ENCODE measurements at places on chromosomes 7 and 10.

GRCh38 chr7:123308254-123308951 is 108.6 kb upstream of the SLC13A1 start:
- peak; percentile 9 for DNase-seq

- no peak for DNase-seq
Observed at GRCh38 chr7:158014976-158015375, 572.6 kb downstream of the PTPRN2 start.

- no peak for DNase-seq
Observed at GRCh38 chr10:103894441-103894864, 23.5 kb downstream of the STN1 start.

DNA sequence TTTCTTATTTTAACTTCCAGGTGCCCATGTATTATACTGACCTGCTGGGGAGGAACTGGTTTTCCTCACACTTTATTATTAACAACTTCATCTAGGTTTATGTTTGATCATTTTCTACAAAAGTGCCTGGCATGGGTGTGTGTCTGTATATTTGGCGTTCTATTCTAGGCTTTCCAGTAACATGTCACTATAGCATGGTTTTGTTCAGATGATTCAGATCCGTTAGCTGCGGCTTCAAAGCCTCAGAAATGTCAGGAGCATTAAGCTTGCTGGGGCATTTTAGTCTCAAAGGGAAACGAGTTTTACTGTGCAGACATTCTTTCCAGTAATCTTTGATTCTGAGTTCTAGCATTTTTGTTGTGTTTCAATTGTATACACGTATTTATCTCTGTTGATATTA is 2.3 kb downstream of the INPP5A start:
- no peak for DNase-seq

DNA sequence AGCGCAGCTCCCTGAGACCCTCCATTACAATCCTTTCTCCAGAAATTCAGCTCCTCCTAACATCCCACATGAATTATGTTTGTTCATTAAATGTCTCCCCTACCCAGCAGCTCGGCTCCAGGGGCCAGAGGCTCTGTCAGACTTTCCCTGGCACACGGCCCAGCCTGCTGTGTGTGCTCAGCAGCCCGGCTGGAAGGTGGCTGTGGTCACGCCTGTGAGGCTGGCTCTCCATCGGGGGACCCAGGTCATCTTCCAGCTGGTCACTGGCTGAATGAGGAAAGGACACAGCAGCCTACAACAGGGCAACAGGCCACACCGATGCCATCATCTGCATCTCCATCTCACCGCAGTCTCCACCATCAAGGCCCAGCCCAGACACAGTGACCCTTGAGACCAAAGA is 219.8 kb downstream of the MAD1L1 start:
- DNase-seq = no peak

DNA sequence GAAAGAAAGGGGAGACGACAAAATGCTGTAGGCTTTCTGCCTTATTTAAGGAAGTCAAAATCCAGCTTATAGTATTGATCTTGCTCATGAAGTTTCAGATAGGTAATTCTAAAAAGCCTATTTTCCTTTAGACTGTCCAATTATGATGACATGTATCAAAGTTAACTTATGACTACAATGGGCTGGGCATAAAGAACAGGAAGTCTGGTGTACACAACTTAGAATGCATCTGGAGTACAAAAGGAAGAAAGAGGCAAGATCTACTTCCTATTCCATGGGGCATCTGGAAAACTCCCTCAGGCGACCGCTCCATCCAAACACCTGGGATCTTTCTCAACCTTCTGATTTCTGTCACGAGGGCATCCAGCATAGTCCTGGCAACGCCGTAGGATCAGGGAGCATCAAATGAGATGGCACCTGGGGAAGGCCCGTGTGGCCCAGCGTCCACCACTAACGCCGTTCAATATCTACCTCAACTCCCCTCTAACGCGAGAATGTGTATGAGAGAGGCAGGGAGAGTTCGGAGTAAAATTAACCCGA is 512 bp downstream of the FAM24B start:
- DNase-seq = no peak

- no peak for DNase-seq
Observed at GRCh38 chr10:67036808-67037207, 111.0 kb downstream of the LRRTM3 start.

- no peak for DNase-seq
Observed at GRCh38 chr7:92808006-92808405, 28.4 kb downstream of the CDK6 start.

GRCh38 chr10:90398566-90398965 is 459.3 kb downstream of the HTR7 start:
- no peak for DNase-seq

DNA sequence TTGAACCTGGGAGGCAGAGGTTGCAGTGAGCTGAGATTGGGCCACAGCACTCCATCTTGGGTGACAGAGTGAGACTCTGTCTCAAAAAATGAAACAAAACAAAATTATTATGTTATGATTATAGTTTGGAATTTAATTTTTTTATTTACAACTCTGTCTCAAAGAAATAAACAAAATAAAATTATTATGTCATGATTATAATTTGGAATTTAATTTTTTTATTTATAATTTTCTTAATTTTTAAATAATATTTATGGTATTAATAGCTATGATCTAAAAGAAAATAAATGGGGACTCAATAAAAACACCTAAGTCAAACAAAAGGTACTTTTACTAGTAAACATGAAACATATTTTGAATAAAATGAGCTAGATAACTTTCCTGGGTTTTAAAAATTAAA is 994.8 kb upstream of the GHITM start:
- DNase-seq = no peak

Data from G401 (cell line).